Activated CD4-positive, alpha-beta T cell treated with anti-CD3 and anti-CD28 coated beads, Interleukin-2, amount 50 U/mL, for 1 hour (primary cell): ENCODE measurements at places on chromosomes 6 and 20.

DNA sequence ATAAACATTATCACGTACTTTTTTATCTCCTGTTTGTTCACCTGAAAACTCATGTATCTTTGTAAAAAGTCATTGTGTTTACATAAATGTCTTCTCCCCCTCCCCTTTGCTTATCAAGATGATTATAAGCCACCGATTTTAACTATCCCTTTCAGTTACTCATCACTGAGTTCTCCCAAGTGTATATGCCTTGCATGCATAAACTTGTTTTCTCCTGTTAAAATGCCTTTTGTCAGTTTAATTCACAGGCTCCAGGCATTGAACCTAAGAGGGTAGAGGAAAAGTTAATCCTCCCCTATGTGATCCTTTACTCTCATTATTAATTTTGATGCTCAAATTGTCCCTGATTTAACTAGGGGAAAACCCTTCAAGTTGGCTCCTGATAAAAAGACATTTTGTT is 24.2 kb downstream of the ANKEF1 start:
- DNase-seq: no peak

- no peak for DNase-seq
Observed at GRCh38 chr6:159973951-159974350, 5.1 kb downstream of the IGF2R start.

DNA sequence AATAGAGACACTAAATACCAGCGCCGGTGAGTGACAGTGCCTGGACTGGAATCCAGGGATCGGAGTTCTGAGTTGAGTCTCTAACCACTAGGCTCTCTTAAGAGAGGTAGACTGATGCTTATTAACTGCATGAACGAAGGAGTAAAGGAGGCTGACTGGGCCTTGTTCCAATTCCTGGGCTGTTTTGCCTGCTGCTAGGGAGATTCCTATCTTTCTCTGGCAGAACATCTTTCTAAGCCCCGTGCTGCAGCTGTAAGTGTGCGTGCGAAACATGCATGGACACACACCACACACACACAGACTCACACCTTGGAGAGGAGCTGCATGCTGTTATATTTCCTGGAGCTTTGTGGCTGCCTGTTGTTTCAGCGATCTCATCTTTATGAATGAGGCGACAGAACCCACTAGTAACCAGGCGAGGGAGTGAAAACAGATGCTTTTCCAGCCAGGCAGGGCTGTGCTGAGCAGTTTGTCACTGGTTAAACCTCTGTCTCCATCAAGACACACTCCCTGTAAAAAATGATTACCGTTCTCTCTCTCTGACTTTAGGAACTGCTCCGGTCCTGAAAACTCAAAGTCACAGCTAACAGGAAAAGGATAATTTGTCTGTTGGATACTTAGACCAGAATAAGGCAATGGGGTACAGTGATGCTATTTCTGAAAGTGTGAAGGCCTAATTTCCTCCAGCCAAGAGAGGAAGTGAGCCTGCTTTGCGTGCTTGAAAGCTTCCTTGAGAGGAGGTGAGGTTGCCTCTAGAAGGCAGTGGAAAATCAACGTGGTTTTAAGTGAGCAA is 157.4 kb upstream of the ZNF217 start:
- peak; percentile 8 for DNase-seq

- DNase-seq: no peak
Observed at GRCh38 chr20:41437836-41438235, 71.2 kb upstream of the EMILIN3 start.

- no peak for DNase-seq
Observed at GRCh38 chr20:43948455-43948854, 33.8 kb downstream of the TOX2 start.

- DNase-seq: no peak
Observed at GRCh38 chr6:157490611-157491269, 109.8 kb downstream of the ZDHHC14 start.

DNA sequence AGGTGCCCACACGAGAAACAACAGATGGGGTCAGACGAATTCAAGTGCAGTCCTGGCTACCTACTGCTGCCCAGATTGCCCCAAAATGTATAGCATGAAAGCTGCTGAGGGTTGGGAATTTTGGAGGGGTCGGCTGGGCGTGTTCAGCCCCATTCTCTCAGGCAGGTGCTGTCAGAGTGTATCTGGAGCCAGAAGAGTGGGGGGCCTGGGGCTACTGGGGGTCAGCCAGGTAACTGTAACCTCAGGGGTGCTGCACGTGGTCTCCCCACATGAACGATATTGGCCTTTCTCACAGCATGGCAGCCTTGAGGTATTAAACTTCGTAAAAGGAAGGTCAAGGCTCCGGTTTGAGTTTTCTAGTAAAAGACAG is 14.6 kb downstream of the SYNDIG1 start:
- DNase-seq: no peak

GRCh38 chr20:62850333-62850974 is 11.2 kb downstream of the TCFL5 start:
- DNase-seq: no peak

GRCh38 chr6:99609905-99610489 is 3.4 kb downstream of the PRDM13 start:
- DNase-seq: no peak

DNA sequence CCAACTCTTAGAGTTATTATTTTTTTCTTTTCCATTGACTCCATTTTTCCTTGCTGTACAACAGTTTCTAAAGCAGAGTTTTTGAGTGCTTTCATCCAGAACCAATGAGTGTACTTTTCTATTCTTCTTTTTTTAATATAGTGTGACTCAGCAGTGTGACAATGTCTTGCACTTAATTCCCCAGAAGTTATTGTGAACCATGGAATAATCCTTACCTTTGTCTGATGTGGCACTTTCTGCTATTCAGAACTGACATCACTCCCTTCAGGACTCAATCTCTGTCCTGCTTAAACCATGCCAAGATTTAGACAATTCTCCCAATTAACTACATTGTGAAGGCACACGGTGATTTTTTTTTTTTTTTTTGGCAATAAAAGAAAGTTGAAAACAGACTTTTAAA is 41.5 kb downstream of the GRIK2 start:
- DNase-seq: no peak

GRCh38 chr6:146857980-146858347 is 259.2 kb downstream of the ADGB start:
- no peak for DNase-seq

GRCh38 chr6:56521976-56522375 is 120.7 kb downstream of the DST start:
- DNase-seq: no peak

GRCh38 chr6:5206920-5207561 is 53.7 kb downstream of the LYRM4 start:
- no peak for DNase-seq

DNA sequence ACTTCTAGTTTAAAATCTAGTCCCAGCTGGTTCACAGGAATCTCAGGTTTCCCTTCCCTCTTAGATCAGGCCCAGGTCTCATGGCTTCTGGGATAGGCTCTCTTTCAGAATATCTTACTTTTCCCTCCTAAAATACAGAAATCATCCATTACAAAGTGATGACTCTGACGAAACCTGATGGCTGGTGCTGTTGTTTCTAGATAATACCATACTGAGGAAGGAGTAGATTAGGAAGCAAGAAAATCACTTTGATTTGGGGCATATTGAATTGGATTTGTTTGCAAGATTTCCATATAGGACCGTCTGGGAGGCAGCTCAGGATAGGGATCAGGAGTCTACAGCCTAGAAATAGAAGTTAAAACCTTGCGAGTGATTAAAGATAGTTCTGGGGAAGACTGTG is 3.6 kb downstream of the ZKSCAN3 start:
- no peak for DNase-seq

- no peak for DNase-seq
Observed at GRCh38 chr6:166772518-166772917, 145.5 kb upstream of the RPS6KA2 start.
